Suprapubic skin (tissue), 4 donors: ENCODE measurements at places on chromosomes 3 and 15. TPM values are rescaled to one million over a fixed set of nuclear protein-coding genes. Genes with fewer than 3 reads are reported as not detected.

DNA sequence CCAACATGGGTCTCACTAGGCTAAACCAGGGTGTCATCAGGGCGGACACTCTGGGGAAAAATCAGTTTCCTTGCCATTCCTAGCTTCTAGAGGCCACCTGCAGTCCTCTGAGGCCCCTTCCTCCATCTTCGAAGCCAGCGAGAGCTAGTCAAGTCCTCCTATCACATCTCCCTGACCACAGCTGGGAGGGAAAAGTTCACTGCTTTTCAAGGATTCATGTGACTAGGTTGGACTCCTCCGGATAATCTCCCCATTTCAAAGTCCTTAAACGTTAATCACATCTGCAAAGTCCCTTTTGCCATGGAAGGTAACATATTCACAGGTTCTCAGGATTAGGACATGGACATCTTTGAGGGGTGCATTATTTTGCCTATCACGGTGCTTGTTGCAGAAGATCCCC, 35.9 kb upstream of the MAP3K13 start:
- no peak overlapping the region for H3K27ac ChIP-seq
- H3K4me1 ChIP-seq: peaks cover 5% of the 10 kb centered on the region
- no peak for DNase-seq
- H3K36me3 ChIP-seq: no peaks in the 10 kb centered on the region
- H3K27me3 ChIP-seq: no peaks in the 10 kb centered on the region

DNA sequence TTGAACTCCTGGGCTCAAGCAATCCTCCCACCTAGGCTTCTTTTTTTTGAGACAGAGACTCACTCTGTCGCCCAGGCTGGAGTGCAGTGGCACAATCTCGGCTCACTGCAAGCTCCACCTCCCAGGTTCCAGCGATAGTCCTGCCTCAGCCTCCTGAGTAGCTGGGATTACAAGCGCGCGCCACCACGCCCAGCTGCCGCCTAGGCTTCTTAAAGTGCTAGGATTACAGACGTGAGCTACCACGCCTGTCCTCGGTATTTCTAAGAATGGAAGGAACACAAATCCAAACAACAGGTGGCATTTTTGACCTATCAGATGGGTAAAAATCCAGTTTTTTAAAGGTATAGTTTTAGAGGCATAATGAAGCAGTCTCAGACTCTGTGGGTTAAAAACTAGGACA, 113.8 kb downstream of the ANP32A start:
- H3K27ac ChIP-seq: no peak overlapping the region
- no peak overlapping the region for H3K4me3 ChIP-seq
- no peaks in the 10 kb centered on the region for H3K36me3 ChIP-seq
- H3K4me1 ChIP-seq: peaks cover 20% of the 10 kb centered on the region
- no peak for DNase-seq

GRCh38 chr15:98583771-98584430, 64.4 kb upstream of the IGF1R start:
- no peaks in the 10 kb centered on the region for H3K36me3 ChIP-seq
- no peak overlapping the region for H3K4me3 ChIP-seq
- H3K4me1 ChIP-seq: no peaks in the 10 kb centered on the region
- peaks cover 84% of the 10 kb centered on the region for H3K27me3 ChIP-seq

- no peak for DNase-seq
- no peak overlapping the region for H3K27ac ChIP-seq
- H3K27me3 ChIP-seq: no peaks in the 10 kb centered on the region
- H3K4me1 ChIP-seq: no peaks in the 10 kb centered on the region
- no peaks in the 10 kb centered on the region for H3K36me3 ChIP-seq
Measured at GRCh38 chr3:169509359-169509758, 154.2 kb downstream of the MECOM start.

DNA sequence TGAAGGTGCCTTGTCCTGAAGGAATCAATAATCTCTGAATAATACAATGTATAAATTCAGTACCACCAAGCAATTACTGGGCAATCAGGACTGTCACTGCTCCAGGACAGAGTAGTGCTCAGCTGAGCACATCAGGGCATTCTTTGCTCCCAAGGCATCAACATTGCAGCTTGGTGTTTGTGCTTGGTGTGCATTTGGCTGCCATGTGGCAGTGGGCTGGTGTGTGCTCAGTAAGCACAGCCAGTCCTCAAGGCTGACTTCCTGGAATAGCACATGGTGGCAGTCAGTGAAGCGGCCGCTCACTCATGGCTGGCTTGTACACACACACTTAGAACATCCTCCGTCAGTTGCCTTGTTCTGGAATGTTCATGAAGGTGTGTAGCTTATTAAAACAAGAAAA, 217.0 kb downstream of the EPHB1 start:
- no peak for DNase-seq
- H3K27me3 ChIP-seq: no peaks in the 10 kb centered on the region
- no peaks in the 10 kb centered on the region for H3K36me3 ChIP-seq
- H3K4me1 ChIP-seq: no peaks in the 10 kb centered on the region
- no peak overlapping the region for H3K27ac ChIP-seq

DNA sequence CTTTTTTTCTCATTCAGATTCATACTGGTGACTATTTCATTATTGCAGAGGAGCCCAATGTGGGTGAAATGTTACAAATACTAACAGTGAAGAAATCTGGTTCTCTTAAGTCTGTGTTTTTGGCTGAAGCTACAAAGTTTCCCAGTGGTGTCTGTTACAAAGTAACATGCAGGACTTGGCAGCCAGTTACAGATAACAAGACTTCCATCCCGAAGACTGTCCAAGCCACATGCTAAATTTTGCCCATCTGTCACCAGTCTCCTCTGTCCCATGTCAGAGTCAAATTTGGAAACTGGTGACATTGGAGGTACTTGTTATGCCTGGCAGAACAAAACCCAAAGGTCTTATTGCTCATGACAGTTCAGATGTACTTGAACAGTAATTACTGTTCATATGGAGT, 269.2 kb upstream of the GOLIM4 start:
- no peak overlapping the region for H3K4me3 ChIP-seq
- H3K36me3 ChIP-seq: no peaks in the 10 kb centered on the region
- H3K27me3 ChIP-seq: no peaks in the 10 kb centered on the region
- H3K27ac ChIP-seq: no peak overlapping the region

DNA sequence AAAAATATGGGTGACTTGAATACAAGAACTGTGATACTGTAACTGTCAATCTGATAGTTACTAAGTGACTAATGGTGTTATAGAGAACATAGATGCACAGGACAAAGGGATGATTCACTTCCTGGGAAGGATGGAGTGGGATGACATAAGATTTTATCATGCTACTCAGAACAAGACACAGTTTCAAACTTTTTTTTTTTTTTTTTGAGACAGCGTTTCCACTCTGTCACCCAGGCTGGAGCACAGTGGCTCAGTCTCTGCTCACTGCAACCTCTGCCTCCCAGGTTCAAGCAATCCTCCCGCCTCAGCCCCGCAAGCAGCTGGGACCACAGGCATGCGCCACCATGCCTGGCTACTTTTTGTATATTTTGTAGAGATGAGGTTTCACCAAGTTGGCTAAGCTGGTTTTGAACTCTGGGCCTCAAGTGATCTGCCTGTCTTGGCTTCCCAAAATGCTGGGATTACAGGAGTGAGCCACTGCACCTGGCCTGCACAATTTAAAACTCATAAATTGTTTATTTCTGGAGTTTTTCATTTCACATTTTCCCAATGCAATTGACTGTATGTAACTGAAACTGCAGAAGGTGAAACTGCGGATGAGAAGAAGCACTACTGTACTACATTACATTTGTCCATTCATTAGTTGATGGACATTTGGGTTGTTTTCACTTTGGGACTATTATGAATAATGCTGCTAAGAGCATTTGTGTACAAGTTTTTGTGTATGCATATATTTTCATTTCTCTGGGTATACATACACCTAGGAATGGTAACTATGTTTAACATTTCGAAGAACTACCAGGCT, 40.6 kb downstream of the ADIPOQ start:
- no peak for DNase-seq
- H3K27me3 ChIP-seq: no peaks in the 10 kb centered on the region
- H3K4me1 ChIP-seq: no peaks in the 10 kb centered on the region
- no peak overlapping the region for H3K27ac ChIP-seq
- H3K36me3 ChIP-seq: no peaks in the 10 kb centered on the region

DNA sequence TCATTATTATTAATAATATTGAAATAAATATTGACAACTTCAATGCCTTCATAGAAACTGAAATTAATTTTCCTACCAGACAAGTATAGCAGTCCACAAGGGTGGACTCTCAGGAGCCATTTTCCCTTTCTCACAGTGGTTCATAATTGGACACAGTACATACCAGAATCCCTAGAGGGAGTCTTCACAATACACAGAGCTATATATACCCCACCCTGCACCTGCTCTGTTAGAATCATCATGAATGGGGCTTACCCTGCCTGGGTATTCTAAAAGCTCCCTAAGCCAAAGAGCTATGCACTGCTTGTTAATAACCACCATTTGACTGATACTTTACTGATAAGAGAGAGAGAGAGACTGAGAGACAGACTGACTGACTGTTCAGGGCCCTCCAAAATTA, 134.9 kb downstream of the FEZF2 start:
- no peak overlapping the region for H3K27ac ChIP-seq
- H3K4me3 ChIP-seq: no peak overlapping the region
- H3K4me1 ChIP-seq: peaks cover 8% of the 10 kb centered on the region

GRCh38 chr3:71944482-71945065, 159.6 kb upstream of the PROK2 start:
- H3K36me3 ChIP-seq: no peaks in the 10 kb centered on the region
- H3K4me1 ChIP-seq: no peaks in the 10 kb centered on the region
- H3K27ac ChIP-seq: no peak overlapping the region

DNA sequence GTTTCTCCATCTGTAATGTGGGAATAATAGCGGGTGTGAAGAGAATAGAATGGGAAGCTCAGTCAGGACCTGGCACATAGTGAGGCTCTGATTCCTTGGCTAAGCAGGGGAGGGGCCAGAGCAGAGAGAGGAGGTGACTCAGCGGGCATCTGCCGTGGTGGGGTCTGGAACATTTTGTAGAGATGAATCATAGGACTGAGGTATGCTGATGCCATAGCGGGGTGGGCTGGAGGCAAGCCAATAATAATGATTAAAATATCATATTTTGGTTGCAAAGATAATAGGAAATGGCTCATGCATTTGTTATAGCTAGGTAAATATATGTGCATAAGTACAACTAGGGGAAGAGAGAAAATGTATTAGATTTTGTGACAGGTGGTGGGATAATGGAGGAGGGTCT, 11.2 kb downstream of the TGM4 start:
- H3K27ac ChIP-seq: no peak overlapping the region
- no peak for DNase-seq
- H3K36me3 ChIP-seq: no peaks in the 10 kb centered on the region
- no peak overlapping the region for H3K4me3 ChIP-seq
- H3K4me1 ChIP-seq: peaks cover 25% of the 10 kb centered on the region
- H3K27me3 ChIP-seq: no peaks in the 10 kb centered on the region

- no peaks in the 10 kb centered on the region for H3K36me3 ChIP-seq
- DNase-seq: no peak
- H3K4me1 ChIP-seq: peaks cover 52% of the 10 kb centered on the region
- H3K4me3 ChIP-seq: no peak overlapping the region
Measured at GRCh38 chr15:31304751-31305365, 21.8 kb upstream of the KLF13 start.

DNA sequence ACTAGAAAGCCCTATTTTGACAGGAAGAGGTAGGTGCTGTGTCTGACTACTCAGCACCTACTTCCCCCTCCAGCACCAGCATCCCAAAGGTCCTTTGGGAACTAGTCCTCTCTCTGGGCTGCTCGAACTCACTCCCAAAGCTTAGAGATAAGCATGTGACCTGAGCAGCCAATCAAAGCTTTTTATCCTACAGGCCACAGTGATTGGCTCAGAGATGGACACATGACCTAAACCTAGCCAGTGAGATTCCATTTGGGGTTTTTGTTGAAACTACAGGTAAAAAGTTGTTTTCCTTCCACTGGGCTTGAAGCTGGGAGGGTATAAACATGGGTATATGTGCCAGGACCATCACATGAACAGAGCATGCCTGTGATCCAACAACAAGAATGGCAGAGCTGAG, 186.5 kb upstream of the PPP2R3A start:
- no peak for DNase-seq
- no peaks in the 10 kb centered on the region for H3K4me1 ChIP-seq
- no peaks in the 10 kb centered on the region for H3K27me3 ChIP-seq
- H3K4me3 ChIP-seq: no peak overlapping the region
- no peaks in the 10 kb centered on the region for H3K36me3 ChIP-seq
- H3K27ac ChIP-seq: no peak overlapping the region

GRCh38 chr3:139106013-139106932, 61.6 kb upstream of the PRR23C start:
- no peak overlapping the region for H3K4me3 ChIP-seq
- DNase-seq: peak; percentile 40
- peaks cover 14% of the 10 kb centered on the region for H3K4me1 ChIP-seq
- H3K27ac ChIP-seq: no peak overlapping the region
- H3K27me3 ChIP-seq: peaks cover 4% of the 10 kb centered on the region

- DNase-seq: no peak
- H3K27ac ChIP-seq: no peak overlapping the region
- H3K36me3 ChIP-seq: no peaks in the 10 kb centered on the region
- H3K4me1 ChIP-seq: no peaks in the 10 kb centered on the region
Measured at GRCh38 chr15:44145495-44145894, 49.6 kb downstream of the FRMD5 start.

DNA sequence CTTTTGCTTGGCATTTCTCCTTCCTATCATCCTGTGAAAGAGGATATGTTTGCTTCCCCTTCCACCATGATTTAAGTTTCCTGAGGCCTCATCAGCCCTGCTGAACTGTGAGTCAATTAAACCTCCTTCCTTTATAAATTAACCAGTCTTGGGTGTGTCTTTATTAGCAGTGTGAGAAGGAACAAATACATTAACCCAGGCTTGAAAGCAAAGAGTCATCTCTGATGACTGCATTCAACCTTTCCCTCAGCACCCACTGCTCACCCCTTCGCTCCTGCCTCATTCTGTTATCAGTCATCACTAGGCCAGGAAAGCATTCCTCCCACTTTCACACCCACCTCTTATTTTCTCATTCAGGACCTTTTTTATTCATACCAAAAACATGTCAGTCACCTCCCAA, 59.6 kb upstream of the CASR start:
- H3K4me3 ChIP-seq: no peak overlapping the region
- no peak for DNase-seq
- no peak overlapping the region for H3K27ac ChIP-seq
- no peaks in the 10 kb centered on the region for H3K27me3 ChIP-seq

GRCh38 chr3:77081240-77081661, 41.4 kb downstream of the ROBO2 start:
- no peaks in the 10 kb centered on the region for H3K36me3 ChIP-seq
- no peaks in the 10 kb centered on the region for H3K27me3 ChIP-seq
- peaks cover 5% of the 10 kb centered on the region for H3K4me1 ChIP-seq
- no peak overlapping the region for H3K27ac ChIP-seq

The FSIP1 gene
- not detected for total RNA-seq

The TGM4 gene
- 0.56 TPM for total RNA-seq

The STIMATE gene
- 20.3 TPM for total RNA-seq

The SLC12A1 gene
- not detected for total RNA-seq

The C3orf70 gene
- total RNA-seq: 5.6 TPM

The IQSEC1 gene
- total RNA-seq: 30.8 TPM
